Memory B cell (primary cell): ENCODE measurements at places on chromosomes 4 and X.
A peak's percentile ranks its signal among the peaks of the same experiment; 100 is the strongest.

GRCh38 chrX:14274691-14275090, 245.0 kb upstream of the GEMIN8 start:
- no peak for DNase-seq

- no peak for DNase-seq
Observed at GRCh38 chr4:180999217-180999616, 1244.0 kb upstream of the TENM3 start.

GRCh38 chrX:110795645-110796406, at the start of gene CHRDL1:
Gene CHRDL1, minus strand, starts transcription at chrX:110795817. Its CDS starts 3,636 bp downstream, at chrX:110792181.
- no peak for DNase-seq

DNA sequence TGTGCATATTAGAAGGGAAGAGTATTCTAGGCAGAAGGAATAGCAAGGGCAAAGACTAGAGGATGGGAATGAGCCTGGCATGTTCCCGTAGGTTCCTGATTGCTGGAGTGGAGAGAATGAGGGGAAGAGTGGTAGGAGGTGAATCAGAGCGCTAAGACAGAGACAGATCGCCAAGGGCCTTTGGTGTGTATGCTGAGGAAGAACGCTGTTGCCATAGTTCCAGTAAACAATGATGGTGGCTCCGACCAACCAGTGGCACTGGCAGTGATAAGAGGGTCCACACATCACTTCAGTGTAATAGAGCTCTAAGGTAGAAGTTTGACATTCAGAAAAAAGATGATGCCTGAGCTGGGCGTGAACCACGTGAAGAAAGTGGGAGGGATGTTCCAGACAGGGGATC, 966 bp downstream of the TBC1D25 start:
- DNase-seq = no peak

GRCh38 chrX:96837808-96838207, 45.9 kb upstream of the RPA4 start:
- no peak for DNase-seq

- no peak for DNase-seq
Observed at GRCh38 chr4:81687471-81687870, 215.8 kb upstream of the RASGEF1B start.

GRCh38 chr4:182698212-182698611, 219.0 kb downstream of the DCTD start:
- DNase-seq = no peak

GRCh38 chr4:7837597-7838135, 102.0 kb downstream of the AFAP1 start:
- no peak for DNase-seq

GRCh38 chr4:183716302-183716701, 57.2 kb downstream of the TRAPPC11 start:
- DNase-seq = no peak

DNA sequence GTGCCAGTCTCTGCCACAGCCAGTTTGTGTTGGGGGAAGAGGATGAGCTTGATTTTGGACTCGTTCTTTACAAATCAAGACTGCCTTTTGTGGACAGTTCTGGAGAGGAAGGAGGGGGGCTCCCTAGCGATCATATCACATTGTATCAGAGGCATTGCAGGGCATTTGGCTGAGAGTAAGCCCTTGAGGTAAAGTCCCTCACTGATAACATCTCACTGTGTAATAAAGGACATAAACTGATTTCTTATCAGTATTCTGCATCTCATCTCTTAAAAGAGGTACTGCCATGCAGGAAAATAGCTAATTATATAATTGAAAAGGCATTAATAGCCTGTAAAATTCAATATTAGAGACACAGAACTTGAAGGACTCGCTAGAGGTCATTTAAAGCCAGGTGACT, 6.1 kb upstream of the IGFBP7 start:
- DNase-seq = no peak

- peak; percentile 78 for DNase-seq
Observed at GRCh38 chr4:76179398-76180318, 31.5 kb upstream of the NUP54 start.

GRCh38 chr4:132026166-132026565, 1122.9 kb upstream of the PCDH10 start:
- no peak for DNase-seq

DNA sequence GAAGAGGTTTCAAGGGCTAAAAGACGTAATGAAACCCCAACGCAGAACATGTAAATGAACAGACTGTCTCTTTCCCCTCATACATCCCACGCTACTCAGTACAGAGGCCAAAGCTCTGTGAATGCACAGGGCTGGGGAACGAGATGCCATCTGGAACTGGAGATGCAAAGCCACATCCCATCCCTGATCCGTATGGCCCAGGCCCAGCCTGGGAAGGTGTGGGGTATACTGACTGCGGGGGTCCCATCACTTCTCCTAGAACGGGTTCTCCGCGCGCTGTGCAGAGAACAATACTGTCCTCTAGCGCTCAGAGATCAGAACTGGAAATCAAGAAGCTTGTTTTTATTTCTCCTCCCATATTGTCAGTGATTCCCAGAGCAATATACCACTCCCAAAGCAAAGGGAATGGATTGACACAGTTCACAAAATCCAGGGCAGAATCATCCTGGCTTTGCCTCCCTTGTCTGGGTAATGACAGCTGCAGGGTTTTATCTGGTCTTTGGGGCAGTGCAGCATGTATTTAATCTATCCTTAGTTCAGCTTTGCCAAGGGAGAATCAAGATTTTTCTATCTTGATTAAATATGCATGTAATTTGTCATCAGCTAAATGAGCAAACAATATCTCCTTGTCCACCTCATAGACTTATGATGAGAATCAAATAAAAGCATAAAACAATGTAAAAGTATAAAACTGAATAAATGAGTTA, 47.3 kb upstream of the TLR3 start:
- DNase-seq = no peak

DNA sequence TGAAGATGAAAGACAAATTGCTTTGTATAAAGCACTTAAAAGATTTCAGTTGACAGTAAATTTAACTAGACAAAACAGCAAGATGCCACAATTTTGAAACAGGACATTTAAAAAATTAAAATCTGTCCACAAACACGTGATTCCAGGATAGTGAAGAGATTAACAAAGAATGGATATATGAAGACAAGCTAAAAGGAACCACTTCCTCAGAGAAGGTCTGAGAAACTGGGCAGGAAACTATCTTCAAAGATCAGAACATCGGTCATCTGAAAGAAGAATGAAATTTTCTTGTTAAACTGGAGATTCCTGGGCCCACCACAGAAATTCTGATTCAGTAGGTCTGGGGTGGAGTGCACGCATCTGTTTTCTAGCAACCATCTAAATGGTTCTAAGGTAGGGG, 1.4 kb downstream of the RWDD4 start:
- no peak for DNase-seq

GRCh38 chrX:118614150-118614549, 113.3 kb upstream of the IL13RA1 start:
- DNase-seq = no peak

GRCh38 chrX:66046612-66047235, 6.8 kb upstream of the VSIG4 start:
- DNase-seq = peak; percentile 12

DNA sequence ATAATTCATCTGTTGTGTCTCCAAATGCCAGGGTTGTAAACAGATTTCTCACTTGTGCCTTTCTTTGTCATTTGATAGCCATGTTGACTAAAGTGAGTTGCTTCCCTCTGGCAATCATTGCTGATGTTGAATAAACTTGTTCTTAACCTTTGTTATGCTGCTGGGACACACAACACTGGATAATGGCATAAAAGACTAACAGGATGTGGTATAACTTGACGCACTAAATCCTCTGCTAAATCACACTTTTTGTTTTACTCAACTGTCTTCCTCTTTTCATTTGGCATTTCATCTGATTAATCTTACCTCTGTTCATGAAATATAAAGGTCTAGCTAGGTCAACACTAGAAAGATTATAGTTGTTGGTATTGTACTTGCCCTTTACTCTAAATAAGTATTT, 17.6 kb upstream of the CXCL5 start:
- no peak for DNase-seq

DNA sequence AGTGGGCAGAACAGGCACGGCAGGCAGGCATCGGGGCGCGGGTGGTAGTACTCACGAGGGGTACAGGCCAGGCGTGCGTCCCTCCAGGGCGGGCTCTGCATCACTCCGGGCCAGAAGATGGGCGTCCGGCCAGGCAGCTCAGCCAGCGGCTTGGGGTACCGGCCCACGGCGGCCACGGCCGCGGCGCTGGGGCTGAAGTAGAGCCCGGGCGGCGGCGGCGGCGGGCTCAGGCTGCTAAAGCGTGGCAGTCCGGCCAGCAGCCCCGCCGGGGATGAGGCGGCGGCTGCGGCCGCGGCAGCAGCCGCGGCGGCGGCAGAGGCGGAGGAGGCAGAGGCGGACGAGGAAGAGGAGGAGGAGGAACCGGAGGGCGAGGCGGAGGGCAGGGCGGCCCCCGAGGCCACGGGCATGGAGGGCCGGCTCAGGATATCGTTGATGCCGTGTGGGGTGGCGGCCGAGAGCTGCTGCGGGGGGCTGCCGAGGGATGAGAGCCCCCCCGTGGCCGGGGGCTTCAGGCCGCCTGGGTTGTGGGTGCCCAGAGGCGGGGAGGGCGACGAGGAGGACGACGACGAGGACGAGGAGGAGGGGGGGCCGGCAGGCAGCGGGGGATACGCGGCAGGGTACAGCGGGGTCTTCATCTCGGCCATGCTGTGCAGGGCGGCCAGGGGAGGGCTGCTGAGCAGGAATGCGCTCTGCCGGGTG, 1.4 kb downstream of the NKX6-1 start:
- DNase-seq = no peak

GRCh38 chr4:78734441-78735162, 41.5 kb upstream of the BMP2K start:
- peak; percentile 28 for DNase-seq

- DNase-seq = no peak
Observed at GRCh38 chr4:87677731-87678130, 27.7 kb downstream of the DMP1 start.

GRCh38 chrX:13428053-13428786, 108.4 kb upstream of the ATXN3L start:
- no peak for DNase-seq

DNA sequence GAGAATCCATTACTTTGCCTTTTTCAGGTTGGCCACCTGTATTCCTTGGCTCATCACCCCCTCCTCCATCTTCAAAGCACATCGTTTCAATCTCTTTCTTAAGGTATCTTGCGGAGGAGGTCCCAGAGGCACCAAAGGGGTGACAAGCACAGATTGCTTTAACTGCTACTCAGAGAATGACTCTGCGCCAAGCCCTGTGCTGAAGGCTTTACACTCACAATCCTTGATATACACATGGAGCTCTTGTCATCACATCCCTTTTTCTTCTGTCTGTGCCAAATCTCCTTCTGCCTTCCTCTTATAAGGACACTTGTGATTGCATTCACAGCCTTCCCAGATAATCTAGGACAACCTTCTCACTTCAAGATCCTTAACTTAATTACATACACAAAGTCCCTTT, 134.7 kb upstream of the MAMLD1 start:
- no peak for DNase-seq

DNA sequence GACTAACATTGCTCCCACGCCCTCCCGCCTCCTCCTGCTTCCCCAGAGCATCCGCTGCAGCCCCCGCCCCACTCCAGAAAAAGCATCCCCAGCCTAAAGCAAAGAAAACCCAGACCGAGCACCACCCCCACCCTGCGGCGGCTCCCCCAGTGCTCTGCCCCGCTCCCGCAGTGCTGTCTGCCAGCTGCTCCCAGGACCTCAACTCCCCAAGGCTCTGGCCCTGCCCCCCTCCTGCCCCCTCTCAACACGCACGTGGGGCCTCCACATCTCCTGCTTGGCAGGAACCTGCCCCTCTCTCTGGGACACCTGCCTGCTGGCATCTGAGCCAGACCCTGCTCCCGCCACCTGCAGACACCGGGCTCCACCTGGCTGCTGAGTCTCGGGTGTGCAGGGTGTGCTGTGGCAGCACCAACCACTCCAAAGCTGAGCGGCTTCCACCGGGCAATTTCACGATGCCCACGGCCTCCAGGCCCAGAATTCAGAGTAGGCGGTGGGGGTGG, 79.4 kb downstream of the FAM53A start:
- no peak for DNase-seq

DNA sequence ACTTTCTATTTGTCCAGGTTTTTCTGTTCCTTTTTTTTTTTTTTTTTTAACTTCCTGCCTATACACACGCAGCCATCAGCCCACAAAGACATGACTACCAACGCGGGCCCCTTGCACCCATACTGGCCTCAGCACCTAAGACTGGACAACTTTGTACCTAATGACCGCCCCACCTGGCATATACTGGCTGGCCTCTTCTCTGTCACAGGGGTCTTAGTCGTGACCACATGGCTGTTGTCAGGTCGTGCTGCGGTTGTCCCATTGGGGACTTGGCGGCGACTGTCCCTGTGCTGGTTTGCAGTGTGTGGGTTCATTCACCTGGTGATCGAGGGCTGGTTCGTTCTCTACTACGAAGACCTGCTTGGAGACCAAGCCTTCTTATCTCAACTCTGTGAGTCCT, 2.1 kb downstream of the EBP start:
- DNase-seq = no peak

- no peak for DNase-seq
Observed at GRCh38 chrX:32126997-32127396, 1055.2 kb upstream of the FTHL17 start.

GRCh38 chr4:107380836-107381438, 339.1 kb downstream of the PAPSS1 start:
- DNase-seq = no peak

DNA sequence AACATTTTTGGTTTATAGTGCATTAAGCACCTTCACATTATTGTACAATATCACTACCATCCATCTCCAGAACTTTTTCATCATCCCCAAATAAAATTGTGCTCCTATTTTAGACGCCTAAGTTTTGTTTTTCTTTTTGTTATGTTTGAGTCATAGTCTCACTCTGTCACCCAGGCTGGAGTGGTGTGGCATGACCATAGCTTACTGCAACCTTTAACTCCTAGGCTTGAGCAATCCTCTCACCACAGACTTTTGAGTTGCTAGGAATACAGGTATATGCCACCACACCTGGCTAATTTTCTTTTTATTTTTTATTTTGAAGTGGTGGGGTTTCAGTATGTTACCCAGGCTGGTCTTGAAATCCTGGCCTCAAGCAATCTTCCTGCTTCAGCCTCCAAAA, 33.9 kb downstream of the PRSS12 start:
- DNase-seq = no peak

DNA sequence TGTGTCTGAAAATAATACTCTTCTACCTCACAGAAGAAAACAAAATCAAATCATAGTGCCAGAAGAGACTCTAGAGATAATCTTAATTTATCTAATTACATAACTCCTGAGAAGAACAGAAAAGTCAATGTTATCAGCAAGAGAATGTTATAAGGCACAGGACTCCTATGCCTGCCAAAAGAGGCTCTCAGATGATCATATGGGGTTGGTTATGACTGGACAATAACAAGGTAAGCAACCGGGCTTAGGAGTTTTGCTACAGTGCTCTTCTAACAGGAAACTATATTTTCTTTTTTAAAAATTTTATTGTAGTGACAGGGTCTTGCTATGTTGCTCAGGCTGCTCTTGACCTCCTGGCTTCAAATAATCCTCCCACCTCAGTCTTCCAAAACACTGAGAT, 3.5 kb upstream of the C4orf17 start:
- no peak for DNase-seq

DNA sequence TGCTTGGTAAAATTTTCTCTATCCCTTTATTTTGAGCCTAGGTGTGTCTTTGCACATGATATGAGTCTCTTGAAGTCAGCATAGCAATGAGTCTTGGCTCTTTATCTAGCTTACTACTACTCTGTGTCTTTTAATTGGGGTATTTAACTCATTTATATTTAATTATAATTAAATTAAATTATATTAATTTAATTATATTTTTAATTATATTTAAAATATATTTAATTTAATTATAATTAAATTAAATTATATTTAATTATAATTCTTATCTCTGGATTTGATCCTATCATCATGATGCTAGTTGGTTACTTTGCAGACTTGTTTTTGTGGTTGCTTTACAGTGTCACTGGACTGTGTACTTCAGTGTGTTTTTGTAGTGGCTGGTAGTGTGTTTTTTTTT, 201.2 kb upstream of the ITM2A start:
- no peak for DNase-seq
